Left hindlimb (tissue), 1 donor: ENCODE measurements at places on chromosomes 1 and 21.

DNA sequence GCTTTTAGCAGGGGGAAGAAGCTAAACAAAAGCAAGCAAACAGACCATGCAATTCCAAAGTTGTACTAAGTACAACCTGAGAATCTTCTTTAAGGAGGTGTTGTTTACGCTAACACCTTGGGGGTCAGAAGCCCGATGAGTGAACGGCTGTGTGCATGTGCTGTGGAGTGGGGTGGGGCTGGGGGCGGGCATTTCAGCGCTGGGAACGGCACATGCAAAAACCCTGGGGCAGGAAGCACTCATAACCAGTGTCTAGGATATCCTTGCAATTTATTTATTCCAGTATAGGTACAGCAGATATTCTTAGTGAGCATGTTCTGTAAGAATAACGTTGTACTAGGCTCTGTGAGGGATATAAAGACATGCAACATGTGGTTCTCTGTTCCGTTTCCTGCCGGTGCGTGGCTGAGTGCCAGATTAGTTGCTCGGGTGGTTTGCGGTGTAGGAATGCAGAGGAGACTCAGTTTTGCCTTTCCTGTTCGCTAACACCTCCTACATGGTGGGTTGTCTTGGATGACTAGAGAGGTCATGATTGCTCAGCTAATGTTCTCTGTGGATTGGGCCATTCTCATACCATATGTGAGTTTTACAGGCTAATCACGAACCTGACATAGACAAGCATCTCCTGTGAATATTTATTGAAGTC, 3.7 kb downstream of the FASLG start:
- DNase-seq, result no peak

DNA sequence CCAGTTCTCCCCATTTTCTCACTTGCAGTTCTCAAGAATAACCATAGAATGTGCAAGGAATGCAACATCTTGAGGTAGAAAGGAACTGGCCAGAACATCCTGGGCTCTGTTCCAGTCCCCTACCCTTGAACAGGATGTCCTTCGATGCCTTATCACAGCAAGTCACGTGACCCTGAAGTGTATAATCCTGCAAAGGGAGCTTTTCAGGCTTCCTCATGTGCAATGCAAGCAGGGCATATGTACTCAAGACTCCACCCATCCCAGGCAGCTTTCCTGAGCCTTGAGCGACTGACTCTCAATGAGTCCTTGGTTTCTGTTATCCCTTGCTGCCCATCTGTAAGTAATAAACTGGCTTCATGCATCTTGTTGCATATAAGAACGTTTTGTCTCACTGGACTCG, 311.0 kb downstream of the MRPL39 start:
- DNase-seq, result no peak

- DNase-seq, result no peak
These were observed 110.8 kb upstream of the ZBTB40 start for GRCh38 chr1:22340873-22341272.

DNA sequence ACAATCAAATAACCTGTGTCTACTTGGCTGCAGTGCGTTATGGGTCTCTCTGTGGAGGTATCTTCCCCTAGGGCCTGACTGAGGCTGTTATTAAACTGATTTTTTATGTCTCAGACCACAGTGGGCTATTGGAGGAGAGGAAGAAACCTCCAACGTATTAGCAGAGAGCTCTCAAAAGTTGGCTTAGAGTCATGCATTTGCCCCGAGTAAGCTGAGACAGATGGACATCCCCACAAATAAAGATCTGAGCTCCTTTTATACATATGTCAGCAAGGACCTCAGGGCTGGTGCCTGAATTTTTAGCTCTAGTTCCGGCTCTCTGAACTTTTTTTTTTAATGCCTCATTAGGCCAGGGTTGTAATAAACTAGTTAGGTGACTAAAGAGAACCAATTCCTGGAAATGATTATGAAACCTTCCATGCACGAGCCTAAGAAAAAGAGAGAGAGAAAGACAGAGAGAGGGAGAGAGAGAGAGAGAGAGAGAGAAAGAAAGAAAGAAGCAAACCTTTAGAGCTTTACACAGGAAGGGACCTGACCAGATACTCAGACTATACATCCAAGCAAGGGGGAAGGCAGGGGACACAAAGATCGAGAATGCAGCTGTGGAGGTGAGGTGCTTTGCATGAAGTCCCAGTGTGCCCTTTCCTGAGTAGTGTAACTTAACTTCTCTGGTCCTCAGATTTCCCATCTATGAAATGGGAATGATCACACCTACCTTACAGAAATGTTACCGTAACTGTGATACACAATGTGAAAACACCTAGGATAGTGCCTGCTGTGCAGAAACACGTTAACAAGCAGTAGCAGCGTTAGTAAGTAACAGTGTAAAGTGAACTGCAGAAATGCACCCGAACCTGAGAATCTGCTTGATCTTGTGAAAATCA, 8.4 kb upstream of the PIGR start:
- DNase-seq, result no peak

- DNase-seq, result no peak
These were observed 12.3 kb downstream of the TNFRSF1B start for GRCh38 chr1:12179111-12179519.

GRCh38 chr1:178528953-178529335, 16.0 kb downstream of the TEX35 start:
- no peak for DNase-seq

GRCh38 chr1:212873518-212873917, 15.4 kb downstream of the FLVCR1 start:
- DNase-seq, result no peak

GRCh38 chr1:170556917-170557316, 25.0 kb downstream of the GORAB start:
- no peak for DNase-seq

- no peak for DNase-seq
These were observed 2.3 kb downstream of the COX20 start for GRCh38 chr1:244837597-244838258.

DNA sequence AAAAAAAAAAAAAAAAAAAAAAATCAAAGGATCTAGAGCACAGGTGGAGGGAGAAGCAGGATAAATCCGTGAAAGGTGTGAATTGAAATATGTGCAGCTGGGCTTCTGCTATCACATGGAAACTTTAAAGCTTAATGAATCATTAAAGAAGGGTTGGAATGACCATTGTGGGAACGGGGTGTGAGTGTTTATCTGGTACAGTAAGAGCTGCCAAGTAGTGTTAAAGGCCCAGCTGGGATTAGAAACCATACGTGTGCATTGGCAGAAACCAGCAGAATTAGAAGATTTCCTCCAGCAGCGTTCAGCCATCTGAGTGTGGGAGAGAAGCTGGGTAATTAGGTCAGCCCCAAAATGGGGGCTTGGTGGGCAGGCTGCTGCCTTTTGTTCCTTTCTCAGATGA, 13.5 kb downstream of the FALEC start:
- DNase-seq, result no peak

GRCh38 chr1:98732985-98733781, 71.7 kb downstream of the SNX7 start:
- DNase-seq, result no peak

DNA sequence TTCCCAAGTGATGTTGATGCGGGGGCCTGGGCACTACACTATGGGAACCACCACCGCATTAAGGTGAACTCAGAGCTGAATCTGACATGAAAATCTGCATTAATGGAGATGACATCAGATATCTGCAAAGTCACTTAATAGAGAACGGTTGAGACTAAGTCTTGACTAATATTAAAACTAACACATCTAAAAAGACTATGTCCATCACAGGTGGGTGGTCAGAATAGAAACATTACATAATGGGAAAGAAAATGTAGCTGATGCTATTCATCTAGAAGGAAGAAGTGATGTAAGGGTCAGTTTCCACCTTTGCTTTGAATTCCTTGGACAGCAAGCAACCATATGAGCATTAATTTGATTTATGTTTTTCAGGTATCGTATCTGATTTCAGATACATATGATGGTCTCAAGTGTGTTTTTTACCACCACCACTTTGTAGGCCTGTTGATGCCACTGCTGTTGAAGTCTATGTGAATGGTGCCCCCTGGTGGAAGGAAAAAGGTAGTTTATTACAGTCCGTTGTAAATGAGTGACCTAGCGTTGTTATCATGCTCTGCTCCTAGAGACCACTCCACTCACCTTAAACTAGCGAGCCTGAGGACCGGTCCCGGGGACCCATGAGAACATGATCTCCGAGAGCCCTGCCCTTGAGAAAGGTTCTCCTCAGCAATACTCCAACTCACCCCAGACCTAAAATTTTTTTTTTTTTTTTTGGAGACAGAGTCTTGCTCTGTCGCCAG, 73.5 kb downstream of the BACH1 start:
- no peak for DNase-seq

GRCh38 chr21:23698619-23699018, 1908.7 kb downstream of the MRPL39 start:
- no peak for DNase-seq
